ENCODE measurements at places on chromosomes 7 and 10. TPM values are rescaled to one million over a fixed set of nuclear protein-coding genes. Genes with fewer than 3 reads are reported as not detected.
A peak's percentile ranks its signal among the peaks of the same experiment; 100 is the strongest.

DNA sequence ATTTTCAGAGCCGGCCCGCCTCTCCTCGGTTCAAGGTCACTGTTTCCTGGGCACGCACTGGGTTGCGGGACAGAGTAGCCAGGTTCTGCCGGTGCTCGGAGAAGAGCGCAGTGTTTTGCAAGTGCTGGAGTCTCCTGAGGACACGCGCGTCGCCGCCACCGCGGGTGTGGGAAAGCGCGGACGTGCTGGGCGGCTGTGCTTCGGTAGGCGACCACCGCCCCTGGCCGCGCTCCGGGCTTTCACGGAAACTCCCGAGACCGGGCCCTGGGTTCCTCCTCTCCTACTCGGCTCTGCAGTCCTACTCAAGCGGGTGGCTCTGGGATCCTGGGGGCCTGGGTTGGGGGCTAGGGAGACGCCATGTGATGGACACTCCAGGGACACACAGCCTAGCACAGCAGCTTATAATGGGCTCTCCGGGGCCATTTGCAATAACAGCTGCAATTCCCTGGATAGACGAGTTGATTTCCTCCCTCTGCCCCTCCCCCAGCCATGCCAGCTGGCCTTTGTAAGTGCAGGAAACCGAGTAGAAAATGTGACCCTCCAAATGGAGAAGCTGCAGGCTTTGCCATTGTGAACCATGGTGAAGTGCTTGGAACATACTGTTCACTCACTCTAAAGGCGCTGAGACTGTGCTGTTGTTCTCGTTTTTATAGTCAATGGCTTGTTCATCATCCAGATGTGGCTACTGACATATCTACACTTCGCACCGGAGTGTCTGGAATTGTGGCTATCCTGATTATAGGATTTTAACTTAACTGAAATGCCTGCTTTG is 2.1 kb downstream of the FRAT1 start:
- H3K36me3 ChIP-seq, result no peaks in the 10 kb centered on the region
- H3K4me1 ChIP-seq, result peaks cover 31% of the 10 kb centered on the region
- peak overlapping the region; percentile 82 for H3K27ac ChIP-seq
- no peaks in the 10 kb centered on the region for H3K27me3 ChIP-seq
- DNase-seq, result peak; percentile 31
- peak overlapping the region; percentile 64 for H3K4me3 ChIP-seq

NPFFR1 gene
- not detected for total RNA-seq

DNA sequence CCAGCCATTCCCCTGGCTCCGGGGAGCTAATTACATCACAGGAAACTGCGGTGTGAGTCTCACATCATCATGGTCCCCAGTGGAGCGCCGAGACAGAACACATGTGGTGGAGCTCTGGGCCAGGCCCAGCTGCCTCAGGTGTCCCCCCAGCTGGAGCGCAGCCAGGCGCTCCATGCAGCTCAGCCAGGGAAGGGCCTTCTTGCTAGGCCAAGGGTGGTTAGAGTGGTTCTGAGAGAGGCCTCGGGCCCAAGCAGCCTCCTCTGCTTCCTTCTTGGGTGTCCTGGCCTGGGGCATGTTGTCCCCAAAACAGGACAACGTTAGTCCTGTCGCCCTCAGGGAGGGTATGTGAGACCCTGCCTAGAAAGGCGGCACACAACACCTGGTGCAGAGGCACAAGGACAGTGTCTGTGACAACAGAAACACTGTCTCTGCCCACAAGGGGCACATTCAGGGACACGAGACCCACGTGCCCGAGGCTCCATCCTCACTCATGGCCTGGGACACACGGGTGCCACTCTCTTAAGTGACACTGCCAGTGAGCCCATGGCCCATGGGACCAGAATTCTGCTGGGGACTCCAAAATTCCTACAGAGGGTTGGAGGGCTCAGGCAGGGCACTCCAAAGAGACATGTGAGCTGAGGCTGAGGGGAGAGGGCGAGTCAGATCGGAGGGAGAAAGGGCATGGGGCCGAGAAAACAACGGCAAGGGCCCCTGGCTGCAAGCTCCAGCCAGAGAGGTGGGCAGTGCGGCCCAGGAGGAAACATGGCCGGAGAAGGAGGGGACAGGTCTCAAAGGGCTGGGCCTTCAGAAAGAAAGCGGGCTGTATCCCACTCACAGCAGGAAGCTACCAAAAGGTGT is 37.0 kb upstream of the RET start:
- H3K36me3 ChIP-seq, result no peaks in the 10 kb centered on the region
- no peak overlapping the region for H3K4me3 ChIP-seq
- no peaks in the 10 kb centered on the region for H3K27me3 ChIP-seq
- DNase-seq, result no peak
- H3K4me1 ChIP-seq, result peaks cover 8% of the 10 kb centered on the region
- H3K27ac ChIP-seq, result no peak overlapping the region

- no peaks in the 10 kb centered on the region for H3K36me3 ChIP-seq
- peaks cover 2% of the 10 kb centered on the region for H3K4me1 ChIP-seq
- no peak overlapping the region for H3K4me3 ChIP-seq
- H3K27ac ChIP-seq, result no peak overlapping the region
- peaks cover 12% of the 10 kb centered on the region for H3K27me3 ChIP-seq
Measured at GRCh38 chr10:10320956-10321355, 696.7 kb upstream of the CELF2 start.

DNA sequence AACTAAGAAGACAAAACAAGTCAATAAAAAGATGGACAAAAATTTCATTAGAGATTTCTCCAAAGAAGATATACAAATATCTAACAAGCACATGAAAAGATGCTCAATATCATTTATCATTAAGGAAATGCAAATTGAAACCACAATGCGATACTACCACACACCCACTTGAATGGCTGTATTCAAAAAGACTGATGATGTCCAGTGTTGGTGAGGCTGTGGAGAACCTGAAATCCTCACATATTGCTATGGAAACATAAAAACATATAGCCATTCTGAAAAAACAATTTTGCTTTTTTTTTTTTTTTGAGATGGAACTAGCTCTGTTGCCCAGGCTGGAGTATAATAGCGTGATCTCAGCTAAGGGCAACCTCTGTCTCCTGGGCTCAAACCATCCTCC is 124.1 kb upstream of the LAMB4 start:
- peaks cover 2% of the 10 kb centered on the region for H3K27me3 ChIP-seq
- H3K36me3 ChIP-seq, result peaks cover 2% of the 10 kb centered on the region
- H3K4me3 ChIP-seq, result no peak overlapping the region
- no peak overlapping the region for H3K27ac ChIP-seq
- DNase-seq, result no peak

- H3K36me3 ChIP-seq, result peaks cover 3% of the 10 kb centered on the region
- no peak overlapping the region for H3K27ac ChIP-seq
- H3K4me3 ChIP-seq, result no peak overlapping the region
- H3K27me3 ChIP-seq, result no peaks in the 10 kb centered on the region
- H3K4me1 ChIP-seq, result peaks cover 38% of the 10 kb centered on the region
Measured at GRCh38 chr10:50421026-50421719, 169.9 kb upstream of the ASAH2 start.

GRCh38 chr7:129713544-129713943 is 102.0 kb downstream of the NRF1 start:
- H3K4me3 ChIP-seq, result no peak overlapping the region
- H3K36me3 ChIP-seq, result peaks cover 31% of the 10 kb centered on the region
- H3K4me1 ChIP-seq, result no peaks in the 10 kb centered on the region
- no peaks in the 10 kb centered on the region for H3K27me3 ChIP-seq

DNA sequence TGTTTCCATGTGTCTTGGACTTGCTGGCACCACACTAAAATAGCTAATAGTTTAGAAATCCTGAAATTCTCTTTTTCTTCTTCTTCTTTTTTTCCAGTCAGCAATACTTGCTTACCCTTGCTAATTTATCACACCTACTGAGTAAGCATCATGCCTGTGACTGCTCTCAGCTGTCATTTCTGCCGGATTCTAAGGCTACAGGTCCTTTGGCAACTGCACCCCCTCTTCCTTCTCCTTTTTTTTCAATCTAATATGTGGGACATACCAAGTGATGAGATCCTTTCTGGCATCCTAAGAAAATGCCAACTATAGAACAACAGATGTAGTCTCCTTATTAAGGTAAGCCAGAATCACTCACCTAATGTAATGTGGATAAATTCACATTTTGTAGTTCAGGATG is 444.7 kb downstream of the MAGI2 start:
- H3K4me3 ChIP-seq, result no peak overlapping the region
- no peak for DNase-seq
- no peaks in the 10 kb centered on the region for H3K27me3 ChIP-seq
- H3K27ac ChIP-seq, result no peak overlapping the region
- no peaks in the 10 kb centered on the region for H3K36me3 ChIP-seq

DNA sequence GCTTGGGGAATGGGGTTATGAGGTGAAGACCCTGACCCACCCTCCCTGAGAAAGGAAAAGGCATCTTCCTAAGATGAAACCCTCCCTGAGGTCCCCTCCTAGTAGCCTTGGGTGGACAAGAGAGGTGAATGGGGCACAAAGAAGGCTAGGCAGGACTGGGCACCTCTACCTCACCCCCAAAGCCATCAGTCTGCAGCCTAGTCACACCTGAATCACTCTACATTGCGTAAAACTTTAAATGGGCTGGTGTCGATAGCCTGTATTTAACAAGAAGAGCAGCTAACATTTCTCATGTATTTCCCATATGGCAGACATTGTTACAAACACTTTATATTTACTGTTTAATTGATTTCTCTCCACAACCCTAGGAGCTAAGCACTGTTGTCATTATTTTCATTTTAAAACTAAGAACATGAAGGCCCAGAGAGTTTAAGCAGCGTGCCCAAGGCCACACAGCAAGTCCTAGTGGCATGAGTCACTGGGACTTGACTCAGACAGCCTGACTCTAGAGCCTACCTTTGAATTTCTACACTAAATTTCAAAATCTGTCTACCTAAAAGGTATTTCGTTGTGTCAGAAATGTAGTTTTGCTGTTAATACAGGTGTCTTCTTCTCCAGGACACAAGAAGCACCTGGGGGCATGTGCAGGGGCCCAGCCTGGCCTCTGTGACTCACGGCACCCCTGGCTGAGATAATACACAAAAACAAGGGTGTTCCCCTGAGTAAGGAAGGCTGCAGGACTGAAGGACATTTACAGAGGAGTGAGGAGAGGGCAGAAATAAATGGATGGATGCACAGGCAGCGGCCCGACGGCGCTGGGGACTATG is 3.4 kb downstream of the AOC1 start:
- H3K27me3 ChIP-seq, result peaks cover 15% of the 10 kb centered on the region
- H3K4me1 ChIP-seq, result peaks cover 2% of the 10 kb centered on the region
- H3K4me3 ChIP-seq, result no peak overlapping the region
- H3K36me3 ChIP-seq, result no peaks in the 10 kb centered on the region
- DNase-seq, result no peak

DNA sequence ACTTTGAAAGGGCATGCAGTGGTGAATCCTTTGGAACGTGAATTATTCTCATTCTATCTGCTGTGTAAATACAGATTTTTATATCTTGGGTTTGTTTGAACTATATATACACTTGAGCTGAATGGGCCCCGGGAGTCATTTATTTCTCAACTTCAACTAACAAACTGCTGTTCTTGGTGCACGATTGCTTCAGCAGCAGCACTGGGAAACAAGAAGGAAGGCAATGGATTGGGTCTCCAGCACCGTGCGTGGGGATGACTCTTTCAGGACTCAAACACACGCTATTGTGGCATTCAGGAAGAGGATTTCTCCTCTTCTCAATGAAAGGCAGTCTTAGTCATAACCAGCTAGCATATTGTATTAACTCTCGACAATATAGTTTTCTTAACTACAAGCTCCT is 226.0 kb upstream of the NFE2L3 start:
- H3K4me1 ChIP-seq, result no peaks in the 10 kb centered on the region
- H3K36me3 ChIP-seq, result no peaks in the 10 kb centered on the region
- H3K27ac ChIP-seq, result no peak overlapping the region
- no peak overlapping the region for H3K4me3 ChIP-seq

ATE1 gene
- total RNA-seq, result 23.9 TPM

- peaks cover 8% of the 10 kb centered on the region for H3K36me3 ChIP-seq
- peaks cover 52% of the 10 kb centered on the region for H3K4me1 ChIP-seq
- H3K27me3 ChIP-seq, result no peaks in the 10 kb centered on the region
- H3K4me3 ChIP-seq, result no peak overlapping the region
- H3K27ac ChIP-seq, result no peak overlapping the region
Measured at GRCh38 chr10:6187278-6187677, 15.5 kb upstream of the PFKFB3 start.

GRCh38 chr7:3760651-3761050 is 459.6 kb downstream of the SDK1 start:
- DNase-seq, result no peak
- no peaks in the 10 kb centered on the region for H3K4me1 ChIP-seq
- peaks cover 2% of the 10 kb centered on the region for H3K27me3 ChIP-seq
- H3K4me3 ChIP-seq, result no peak overlapping the region

GPR26 gene
- total RNA-seq, result not detected

- no peaks in the 10 kb centered on the region for H3K36me3 ChIP-seq
- no peaks in the 10 kb centered on the region for H3K27me3 ChIP-seq
Measured at GRCh38 chr7:15921576-15921975, 235.1 kb upstream of the MEOX2 start.

DNA sequence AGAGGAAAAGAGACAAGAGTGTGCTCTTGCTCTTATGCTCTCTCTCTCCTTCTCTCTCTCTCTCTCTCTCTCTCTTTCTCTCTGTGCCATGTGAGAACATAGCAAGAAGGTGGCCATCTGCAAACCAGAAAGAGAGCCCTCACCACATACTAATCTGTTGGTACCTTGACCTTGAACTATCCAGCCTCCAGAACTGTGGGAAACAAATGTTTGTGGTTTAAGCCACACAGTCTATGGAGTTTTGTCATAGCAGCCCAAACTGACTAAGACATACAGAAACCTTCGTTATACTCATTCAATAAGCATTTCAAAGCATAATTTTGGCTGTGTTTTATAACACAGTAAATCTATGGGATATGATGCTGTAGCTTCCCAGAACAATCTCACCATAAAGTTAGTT is 56.4 kb upstream of the PLPP4 start:
- H3K27me3 ChIP-seq, result no peaks in the 10 kb centered on the region
- no peaks in the 10 kb centered on the region for H3K36me3 ChIP-seq
- DNase-seq, result no peak

TMEM72 gene
- not detected for total RNA-seq

DNA sequence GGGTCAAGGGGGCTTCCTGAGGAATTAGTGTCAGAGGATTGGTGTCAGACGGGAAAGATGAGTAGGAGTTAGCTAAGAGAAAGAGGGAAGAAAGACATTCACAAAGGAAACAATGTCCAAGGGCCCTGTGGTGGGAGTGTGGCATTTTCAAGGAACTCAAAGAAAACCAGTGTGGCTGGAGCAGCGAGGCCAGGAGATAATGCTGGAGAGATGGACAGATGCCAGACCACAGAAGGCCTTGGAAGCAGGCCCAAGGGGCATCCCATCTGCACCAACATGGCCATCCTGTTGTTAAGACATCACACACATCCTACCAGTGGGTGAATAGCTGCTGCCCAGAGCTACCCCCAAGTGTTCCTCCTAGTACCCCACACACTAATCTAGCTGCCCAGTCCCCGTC is 36.1 kb upstream of the CUL1 start:
- no peak overlapping the region for H3K27ac ChIP-seq
- no peaks in the 10 kb centered on the region for H3K4me1 ChIP-seq
- H3K27me3 ChIP-seq, result no peaks in the 10 kb centered on the region

- peaks cover 11% of the 10 kb centered on the region for H3K27me3 ChIP-seq
- H3K4me1 ChIP-seq, result no peaks in the 10 kb centered on the region
- no peak for DNase-seq
- H3K27ac ChIP-seq, result no peak overlapping the region
- H3K36me3 ChIP-seq, result no peaks in the 10 kb centered on the region
Measured at GRCh38 chr10:21166557-21167287, 269.6 kb upstream of the NEBL start.
